Posterior vena cava (tissue), 2 donors: ENCODE measurements at places on chromosomes 2 and 18. TPM values are rescaled to one million over a fixed set of nuclear protein-coding genes. Genes with fewer than 3 reads are reported as not detected.

DNA sequence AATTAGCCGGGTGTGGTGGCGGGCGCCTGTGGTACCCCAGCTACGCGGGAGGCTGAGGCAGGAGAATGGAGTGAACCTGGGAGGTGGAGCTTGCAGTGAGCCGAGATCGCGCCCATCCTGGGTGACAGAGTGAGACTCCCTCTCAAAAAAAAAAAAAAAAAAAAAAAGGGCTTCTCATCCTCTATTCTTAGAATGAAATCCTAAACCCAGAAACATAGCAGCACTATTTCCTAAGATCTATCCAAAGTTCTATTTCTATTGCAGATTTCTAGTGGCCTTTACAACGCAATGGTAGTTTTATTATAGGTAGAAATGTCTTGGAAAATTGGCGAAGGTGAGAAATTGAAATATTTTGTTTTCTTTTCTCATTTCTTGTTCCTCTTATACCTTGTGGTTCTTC, 501.0 kb upstream of the SETBP1 start:
- no peak for DNase-seq

DNA sequence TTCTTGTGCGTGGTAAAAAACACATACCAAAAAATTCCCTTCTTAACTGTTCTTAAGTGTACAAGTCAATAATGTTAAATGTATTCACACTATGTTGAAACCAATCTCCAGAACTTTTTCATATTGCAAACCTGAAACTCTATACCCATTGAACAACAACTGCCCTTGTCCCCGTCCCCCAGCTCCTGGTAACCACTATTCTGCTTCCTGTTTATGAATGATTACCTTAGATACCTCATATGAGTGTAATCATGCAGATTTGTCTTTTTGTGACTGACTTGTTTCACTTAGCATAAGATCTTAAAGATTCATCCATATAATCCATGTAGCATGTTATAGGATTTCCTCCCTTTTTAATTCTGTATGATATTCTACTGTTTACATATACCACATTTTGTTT, 59.9 kb downstream of the NAT8 start:
- DNase-seq = no peak

DNA sequence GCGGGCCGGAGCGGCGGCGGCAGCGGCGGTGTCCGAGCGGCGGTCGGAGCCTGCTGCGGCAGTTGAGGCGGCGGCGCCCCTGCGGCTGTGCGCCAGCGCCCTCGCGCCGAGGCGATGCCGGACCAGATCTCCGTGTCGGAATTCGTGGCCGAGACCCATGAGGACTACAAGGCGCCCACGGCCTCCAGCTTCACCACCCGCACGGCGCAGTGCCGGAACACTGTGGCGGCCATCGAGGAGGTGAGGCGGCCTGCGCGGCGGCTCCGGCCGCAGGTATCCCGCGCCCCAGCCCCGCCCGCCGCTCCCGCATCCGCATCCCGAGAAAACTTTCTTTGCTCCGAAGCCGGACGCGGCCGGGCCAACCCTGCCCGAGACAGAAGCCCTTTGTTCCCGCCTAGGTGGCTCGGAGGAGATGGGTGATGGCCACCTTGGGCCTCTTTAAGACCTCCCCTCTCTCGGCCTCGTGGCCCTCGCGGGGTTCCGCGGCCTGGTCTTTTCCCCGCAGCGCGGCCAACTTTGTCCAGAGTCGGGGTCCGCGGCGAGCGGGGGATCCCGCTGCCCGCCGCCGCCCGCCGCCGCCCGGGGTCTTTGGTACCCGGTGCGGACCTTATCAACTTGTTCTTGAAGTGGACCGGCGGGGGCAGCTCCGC, 504 bp downstream of the ASAP2 start:
- peak; percentile 81 for DNase-seq

SNTG2 gene
- 5.2 TPM for total RNA-seq

APCDD1 gene
- total RNA-seq = 13.9 TPM

DNA sequence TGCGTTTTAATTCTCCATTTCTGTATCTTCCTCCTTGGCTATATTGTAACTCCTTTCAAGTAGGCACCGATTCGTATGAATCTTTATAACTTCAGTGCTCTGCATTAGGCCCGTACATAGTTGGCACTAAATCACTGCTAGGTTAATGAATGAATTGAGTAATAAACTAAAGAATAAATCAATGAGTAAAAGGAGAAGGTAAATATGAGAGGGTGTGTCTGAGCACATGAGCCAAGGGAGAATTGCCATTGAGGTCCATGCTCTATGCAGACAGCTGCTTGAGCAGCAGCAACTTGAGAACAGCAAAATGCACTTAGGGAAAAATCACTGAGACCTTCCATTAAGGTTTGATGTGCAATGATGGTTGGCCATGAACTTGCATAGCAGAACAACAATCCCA, 11.2 kb upstream of the TRPM8 start:
- no peak for DNase-seq

DNA sequence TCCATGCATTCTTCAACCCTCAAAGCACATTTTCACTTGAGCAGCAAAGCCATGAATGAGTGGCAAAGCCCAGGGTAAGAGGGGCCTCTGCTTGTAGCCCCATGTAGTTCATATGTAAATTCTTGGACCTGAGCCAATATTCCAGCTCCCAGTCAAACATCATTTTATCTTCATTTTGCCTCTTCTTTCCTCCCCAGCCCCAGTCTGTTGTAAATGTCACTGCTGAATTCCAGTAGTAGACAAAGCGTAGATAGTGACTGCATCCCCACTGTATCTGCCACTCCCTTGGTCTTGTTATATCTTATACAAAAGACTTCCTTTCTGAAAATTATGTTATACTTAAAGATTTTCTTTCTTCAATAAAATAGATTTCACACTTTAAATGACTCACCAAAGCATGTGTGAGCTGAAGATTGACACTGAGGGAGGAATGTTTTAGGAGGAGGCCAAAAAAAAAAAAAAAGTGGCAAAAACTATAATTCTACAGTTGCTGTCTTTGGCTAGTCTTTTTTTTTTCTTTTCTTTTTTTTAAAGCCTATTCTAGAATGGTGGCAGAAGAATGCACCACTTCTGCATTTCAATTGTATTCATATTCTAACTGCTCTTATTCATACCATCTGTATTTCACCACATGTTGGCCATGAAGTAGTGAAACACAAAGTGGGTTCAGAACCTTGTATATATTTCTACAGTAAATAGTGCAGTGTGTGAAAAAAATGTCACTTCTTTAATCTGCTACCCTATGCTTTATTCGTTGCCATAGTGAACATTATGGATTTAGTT, 306.1 kb downstream of the CPS1 start:
- no peak for DNase-seq

ABCA12 gene
- not detected for total RNA-seq

GRCh38 chr2:216643986-216644659, 10.9 kb downstream of the IGFBP2 start:
- no peak for DNase-seq

CCDC74B gene
- total RNA-seq = 1.4 TPM

VWC2L gene
- not detected for total RNA-seq

FAM237A gene
- total RNA-seq = not detected

DNA sequence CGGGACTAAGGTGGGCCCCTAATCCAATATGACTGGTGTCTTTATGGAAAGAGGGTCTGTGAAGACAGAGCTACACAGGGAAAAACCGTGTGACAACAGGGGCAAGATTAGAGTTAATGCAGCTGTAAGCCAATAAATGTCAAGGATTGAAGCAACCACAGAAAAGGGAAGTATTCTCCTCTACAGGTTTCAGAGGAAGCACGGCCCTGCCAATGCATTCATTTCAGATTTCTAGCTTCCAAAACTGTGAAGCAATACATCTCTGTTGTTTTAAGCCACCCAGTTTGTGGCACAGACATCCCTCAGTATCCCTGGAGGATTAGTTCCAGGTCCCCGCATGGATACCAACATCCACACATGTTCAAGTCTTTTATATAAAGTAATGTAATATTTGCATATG, 48.8 kb downstream of the SPP2 start:
- no peak for DNase-seq

PIEZO2 gene
- 4.8 TPM for total RNA-seq

DNA sequence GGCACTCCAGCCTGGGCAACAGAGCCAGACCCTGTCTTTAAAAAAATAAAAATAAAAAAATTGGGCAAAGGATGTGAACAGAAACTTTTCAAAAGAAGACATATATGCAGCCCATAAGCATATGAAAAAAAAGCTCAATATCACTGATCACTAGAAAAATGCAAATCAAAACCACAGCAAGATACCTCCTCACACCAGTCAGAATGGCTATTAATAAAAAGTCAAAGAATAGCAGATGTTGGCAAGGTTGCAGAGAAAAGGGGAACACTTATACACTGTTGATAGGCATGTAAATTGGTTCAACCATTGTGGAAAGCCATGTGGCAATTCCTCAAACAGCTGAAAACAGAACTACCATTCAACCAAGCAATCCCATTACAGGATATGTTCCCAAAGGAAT, 204.1 kb upstream of the SRD5A2 start:
- no peak for DNase-seq

- DNase-seq = no peak
Observed at GRCh38 chr2:145235312-145235711, 715.4 kb upstream of the ZEB2 start.

DNA sequence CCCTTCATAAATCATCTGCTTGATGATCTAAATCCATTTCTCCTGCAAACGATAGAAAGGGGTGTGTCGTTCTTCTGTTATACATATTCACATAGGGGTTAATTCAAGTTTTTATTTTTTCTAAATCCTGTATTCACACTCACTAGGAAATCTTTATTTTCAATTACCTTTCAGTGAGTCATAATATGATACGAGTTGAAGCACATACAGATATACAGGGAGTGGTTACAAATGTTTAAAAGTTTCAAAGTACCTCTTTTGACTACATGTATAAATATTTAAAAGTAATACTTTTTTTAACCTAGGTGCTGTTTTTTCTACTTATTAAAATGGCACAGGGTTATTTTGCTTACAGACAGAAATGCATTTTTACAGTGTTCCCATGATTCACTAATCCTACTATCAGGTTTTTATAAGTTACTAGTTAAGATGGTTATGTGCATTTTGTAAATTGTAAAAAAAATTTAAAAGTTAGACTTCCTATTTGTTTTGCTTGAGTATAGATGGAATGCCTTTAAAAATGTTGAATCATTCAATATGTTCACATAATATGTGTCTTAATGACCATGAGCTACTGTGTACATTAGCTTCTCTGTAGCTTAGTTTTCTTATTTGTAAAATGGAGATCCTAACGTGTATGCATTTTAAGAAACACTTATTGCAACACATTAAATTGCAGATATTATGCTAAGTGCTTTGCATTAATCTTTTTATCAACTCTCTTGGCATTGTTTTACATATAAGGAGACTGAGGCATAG, 1378.1 kb downstream of the DSC3 start:
- DNase-seq = no peak

CHRNG gene
- not detected for total RNA-seq

GRCh38 chr2:204027091-204027490, 90.5 kb downstream of the ICOS start:
- DNase-seq = no peak

DNA sequence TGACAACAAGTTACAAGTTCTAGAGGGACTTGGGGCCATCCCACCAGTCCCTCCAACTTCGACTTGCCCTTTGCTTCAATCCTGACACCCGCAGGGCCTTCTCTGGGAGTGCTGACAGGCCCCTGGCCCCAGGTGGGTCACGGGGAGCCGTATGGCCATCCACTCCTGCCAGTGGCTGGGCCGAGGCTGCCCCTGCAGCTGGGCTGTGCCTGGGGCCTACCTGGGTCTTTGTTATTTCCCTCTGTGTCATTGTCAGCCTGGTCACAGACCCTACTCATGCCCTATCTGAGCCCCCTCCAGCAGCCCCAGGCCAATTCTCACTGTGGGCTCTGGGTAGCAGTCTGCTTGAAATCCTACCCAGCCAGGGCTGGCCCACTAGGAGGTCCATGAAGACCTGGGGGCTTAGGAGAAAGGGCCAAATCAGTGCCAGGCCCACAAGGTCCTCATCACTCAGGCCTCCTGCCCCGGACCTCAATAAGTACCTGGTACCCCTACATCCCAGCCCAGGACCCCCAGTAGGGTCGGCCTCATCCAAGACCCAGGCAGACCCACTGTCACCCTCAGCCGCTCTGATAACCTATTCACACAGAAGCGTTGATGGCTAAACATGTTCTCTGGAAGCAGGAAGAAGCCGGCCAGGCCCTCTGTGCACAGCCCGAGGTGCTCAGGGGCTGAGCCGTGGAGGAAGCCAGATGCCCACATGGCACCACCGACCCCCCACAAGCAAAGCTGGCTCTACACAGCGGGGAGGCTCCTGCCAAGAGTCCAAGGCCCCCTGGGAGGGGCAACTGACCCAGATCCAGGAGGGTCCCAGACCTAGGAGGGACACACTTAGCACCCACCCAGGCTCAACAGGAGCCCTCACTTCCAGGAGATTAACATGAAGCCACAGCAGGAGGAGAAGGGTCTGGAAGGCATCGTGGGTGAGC, 57.7 kb downstream of the BIN1 start:
- peak; percentile 78 for DNase-seq

- no peak for DNase-seq
Observed at GRCh38 chr18:848062-848861, 36.2 kb upstream of the YES1 start.

- DNase-seq = no peak
Observed at GRCh38 chr2:1461507-1462390, 48.5 kb downstream of the TPO start.

CAPN14 gene
- 0.09 TPM for total RNA-seq

C1GALT1C1L gene
- 1.3 TPM for total RNA-seq

DNA sequence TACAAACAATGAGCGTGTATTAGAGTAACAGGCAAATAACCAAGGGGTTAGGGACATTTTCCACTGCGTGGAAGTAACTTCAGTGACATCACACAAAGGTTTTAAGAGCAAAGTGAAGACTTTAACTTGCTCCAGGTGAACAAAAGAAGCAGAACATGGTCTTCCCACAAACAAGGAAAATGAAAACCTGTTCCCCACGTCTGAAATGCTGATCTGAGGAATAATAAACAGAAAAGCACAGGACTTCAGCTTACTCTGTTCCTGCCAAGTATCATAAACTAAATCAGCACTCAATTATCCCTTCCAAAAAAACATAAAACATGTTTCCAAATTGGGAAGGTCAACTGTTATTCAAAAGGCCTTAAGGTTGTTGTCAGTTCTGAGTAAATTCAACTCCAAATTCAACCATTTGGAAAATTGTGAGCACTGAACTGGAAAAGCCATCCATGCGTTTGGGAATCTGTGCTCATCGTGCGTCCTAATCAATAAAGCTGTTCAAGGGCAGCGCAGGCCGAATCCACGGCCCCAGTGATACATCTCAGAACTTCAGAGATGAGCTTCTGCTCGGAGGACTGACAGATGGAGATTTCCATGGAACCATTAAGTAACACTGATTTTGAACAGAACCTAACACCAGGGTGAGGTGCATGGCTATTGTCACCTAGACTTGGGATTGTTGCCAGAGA, 7.7 kb upstream of the SNTG2 start:
- no peak for DNase-seq

DNA sequence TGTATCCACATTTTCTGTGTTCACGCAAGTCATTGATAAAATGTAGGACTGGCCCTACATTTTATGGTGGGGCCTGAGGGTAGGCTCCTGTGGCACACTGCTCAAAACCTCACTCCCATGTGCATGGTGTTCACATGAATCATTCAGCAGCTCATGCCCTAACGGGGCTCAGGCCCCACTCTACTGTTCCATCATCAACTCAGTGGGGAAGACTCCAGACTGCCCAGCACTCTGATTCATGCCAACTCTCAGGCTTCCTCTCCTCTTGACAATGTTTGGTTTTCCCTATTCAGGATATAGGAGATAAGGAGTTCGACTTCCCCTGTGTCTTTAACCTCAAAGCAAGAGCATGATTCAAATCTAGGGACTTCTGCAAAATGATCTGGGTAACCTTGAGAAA, 92.0 kb upstream of the BOD1L2 start:
- no peak for DNase-seq

PTPN2 gene
- 29.2 TPM for total RNA-seq

IL1R1 gene
- total RNA-seq = 147 TPM

IMPA2 gene
- 14.9 TPM for total RNA-seq
